Calu3 (cell line): ENCODE measurements at places on chromosomes 12 and 14.

- no peak for DNase-seq
These were observed 611.3 kb upstream of the TMEM132C start for GRCh38 chr12:127655691-127656090.

- DNase-seq: no peak
These were observed 1163.3 kb downstream of the VRK1 start for GRCh38 chr14:97960436-97960835.

DNA sequence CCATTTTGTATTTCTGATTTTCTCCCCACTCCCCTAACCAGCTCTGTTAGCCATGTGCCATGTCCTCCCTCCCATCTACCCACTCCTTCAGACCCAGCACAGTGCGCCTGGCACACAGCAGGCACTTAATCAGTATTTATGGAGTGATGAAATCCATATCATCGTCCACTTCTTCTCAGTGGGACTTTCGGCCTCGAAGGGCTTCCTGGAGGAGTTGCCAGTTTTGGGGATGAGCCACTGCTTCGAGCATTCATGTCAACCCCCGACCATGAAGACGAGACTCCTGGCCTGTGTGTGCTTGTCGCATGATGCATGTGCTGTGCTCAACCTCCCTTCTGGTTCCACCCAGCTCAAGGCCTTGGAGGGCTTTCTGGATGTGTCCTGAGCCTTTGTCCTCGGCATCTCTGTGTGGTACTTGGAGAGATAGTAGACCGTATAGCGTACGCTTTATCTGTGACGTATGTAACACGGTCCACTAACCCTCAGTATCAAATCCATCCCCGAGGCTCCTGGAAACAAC, 119.5 kb upstream of the RTL1 start:
- DNase-seq: no peak

GRCh38 chr12:92334552-92334951, 188.9 kb upstream of the BTG1 start:
- no peak for DNase-seq

- no peak for DNase-seq
These were observed 1.4 kb downstream of the DENND5B start for GRCh38 chr12:31589598-31589903.

DNA sequence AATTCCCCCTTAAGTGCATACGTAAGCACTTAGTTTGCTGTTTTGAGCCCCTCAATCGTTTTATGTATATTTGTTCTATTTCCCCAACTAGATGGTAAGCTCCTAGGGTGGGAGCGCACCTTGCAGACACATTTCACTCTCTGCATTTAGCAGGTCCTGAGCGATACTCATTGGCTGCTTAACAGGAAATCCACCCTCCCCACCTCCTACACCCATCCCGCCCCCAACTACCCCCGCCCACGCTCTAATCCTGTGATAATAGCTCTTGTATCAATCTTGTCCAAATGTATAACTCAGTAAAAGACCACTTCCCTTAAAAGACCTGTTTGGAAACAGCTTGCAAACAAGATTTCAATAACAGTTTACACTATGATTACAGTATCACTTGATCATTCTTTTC, 8.1 kb downstream of the LPAR5 start:
- DNase-seq: no peak

GRCh38 chr12:132253698-132254480, 75.5 kb downstream of the GALNT9 start:
- peak; percentile 32 for DNase-seq

GRCh38 chr12:49967777-49968250, 4.9 kb upstream of the AQP6 start:
- no peak for DNase-seq

DNA sequence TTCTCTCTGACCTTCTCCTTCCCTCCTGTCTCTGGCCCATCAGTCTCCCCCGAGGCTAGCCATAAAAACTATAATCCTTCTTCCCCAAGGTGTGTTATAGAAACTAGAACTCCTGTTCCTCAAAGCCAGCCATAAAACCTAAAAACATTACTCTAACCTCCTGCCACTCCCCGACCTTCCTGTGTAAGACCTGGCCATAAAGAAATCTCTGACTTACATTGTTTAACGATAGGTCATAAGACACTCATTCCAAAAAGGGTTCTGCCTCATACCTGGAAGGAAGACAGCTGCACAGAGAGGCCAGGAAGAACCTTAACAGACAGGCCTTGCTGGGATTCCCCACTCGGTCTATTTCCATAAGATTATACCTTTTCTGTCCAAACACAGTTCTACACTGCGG, 70.9 kb upstream of the EEA1 start:
- DNase-seq: no peak

DNA sequence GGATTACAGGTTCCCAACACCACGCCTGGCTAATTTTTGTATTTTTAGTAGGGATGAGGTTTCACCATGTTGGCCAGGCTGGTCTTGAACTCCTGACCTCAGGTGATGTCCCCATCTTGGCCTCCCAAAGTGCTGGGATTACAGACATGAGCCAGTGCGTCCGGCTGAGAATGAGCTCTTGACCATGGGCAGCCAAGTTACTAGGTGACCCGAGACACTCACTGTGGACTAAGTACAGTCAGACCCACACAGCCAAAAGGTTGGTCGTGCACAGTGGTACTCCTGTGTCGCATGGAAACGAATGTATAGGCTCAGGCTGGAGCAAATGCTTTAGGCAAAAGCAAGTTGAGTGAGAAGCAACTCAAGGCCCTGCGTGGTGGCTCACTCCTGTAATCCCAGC, 21.0 kb downstream of the DLK1 start:
- DNase-seq: no peak

GRCh38 chr12:71599210-71599609, 64.4 kb downstream of the ZFC3H1 start:
- DNase-seq: no peak

- DNase-seq: no peak
These were observed 154.4 kb upstream of the PDE3A start for GRCh38 chr12:20213723-20214625.

DNA sequence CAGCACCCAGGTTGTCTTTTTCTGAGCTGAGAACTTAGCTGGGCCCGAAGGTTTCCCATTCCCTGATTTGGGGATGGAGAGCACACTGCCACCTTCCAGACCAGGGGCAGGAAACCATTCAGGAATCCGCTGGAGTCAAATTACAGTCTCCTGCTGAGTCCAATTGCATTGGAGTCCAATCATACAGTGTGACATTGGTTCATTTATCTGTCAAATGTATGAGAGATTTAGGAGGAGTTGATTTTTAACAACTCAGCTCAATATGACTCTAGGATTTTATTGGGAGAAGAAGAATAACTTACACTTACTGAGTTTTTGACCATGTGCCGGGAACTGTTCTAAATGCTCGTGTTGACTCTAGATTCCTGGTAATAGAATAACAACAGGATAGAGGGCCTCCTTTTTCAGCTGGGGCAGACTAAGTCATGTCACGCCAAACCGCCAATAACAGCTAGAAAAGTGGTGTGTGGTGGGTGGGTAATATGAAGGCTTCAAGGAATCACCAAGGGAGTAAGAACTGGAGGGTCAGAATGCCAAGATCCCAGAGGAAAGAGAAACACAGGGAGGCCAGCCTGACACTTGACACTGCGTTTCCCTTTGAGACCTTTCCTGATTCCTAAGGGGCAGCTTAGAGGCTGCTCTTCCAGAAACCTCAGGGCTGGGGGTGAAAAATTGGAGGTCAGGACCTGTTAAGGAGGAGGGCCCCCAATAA, 11.5 kb downstream of the SYNDIG1L start:
- DNase-seq: no peak

DNA sequence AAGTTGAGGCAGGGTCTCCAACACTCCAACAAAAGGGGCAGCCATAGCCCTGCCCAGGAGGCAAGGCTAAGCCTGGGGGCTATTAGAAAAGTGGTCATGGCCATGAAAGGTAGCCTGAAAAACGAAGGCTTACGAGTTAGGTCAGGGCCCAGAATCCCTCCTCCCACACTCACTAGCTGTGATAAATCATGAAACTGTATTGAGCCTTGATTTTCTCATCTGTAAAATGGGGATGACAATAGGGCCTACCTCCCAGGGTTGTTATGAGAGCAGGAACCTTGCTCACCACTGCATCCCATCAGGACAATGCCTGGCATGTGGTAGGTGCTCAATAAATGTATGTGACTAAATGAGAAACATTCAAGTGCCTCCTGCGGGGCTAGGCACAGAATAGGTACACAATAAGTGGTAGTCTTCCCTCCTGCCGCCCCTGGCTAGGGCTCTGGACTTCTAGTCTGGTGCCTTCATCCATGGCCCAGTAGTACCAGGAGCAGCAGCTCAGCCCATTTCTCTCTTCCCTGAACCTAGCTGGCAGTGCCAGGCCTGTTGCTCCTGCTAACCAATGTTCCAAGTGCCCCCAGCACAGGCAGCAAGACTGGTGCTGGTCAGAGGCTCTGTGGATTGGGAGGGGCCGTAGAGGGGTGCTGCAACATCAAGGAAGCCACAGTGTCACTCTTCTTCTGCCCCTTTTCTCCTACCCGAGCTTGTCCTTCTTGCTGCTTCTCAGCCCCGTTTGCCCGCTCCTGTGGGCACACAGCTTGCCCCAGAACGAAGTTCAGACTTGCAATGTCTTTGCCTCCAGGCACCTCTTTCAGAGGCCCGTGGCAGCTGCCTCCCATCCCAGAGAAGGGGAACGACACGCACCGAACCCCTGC, 7.8 kb downstream of the PGF start:
- DNase-seq: no peak

- peak; percentile 57 for DNase-seq
These were observed 126.4 kb downstream of the ATP23 start for GRCh38 chr12:58067610-58068387.

DNA sequence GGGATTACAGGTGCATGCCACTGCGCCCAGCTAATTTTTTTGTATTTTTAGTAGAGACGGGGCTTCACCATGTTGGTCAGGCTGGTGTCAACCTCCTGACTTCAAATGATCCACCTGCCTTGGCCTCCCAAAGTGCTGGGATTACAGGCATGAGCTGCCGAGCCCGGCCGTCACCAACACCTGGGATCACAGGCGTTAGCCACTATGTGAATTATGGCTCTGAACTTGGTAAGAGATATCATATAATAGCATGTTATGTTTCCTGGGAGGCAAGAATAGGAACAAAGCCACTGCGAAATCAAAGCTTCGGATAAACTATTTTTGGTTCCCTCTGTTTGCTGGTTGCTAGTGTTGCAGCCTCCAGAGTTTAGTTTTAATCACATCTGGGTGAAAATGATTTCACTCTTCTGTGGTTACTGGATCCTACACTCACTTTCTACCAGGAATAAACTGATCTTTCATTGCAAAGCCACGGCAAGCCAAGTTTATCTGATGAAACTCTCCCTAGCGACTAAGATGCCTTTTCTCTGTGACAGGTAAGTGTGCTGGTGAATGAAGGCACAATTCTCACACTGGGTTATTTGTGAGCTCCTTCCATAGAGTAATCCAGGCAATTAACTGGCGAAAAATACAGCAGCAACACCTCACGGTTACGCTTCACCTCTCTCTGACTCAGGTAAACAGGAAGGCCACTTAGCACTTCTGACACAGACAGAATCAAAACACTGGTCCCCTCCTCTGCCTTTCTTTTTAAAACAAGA, 16.7 kb downstream of the SNRNP35 start:
- DNase-seq: no peak

DNA sequence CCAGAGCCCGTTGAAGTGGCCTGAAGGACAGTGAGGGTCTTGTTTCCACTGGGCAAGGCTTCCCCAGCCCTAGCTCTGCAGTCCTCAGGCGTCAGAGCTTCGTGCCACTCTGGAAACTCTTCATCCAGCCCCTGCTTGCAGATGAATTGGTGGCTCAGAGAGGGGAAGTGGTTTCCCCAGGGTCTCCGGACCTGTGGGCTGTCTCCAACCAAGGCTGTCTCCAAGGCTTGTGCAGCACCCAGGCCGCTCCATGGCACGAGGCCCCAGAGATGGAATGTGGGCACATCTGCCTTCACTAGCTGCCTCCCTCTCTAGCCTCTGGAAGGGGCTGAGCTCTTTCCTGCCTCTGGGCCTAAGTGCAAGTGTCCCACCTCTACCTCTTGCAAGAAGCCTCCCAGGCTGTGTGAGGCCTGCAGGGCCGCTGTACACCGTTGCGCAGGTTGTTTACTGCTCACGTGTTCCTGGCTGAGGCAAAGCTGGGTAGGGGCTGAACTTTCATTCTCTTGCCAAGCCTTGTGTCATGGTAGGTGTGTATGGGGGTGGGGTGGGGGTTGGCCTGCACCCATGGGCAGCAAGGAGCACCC, 11.1 kb downstream of the RIN3 start:
- no peak for DNase-seq

DNA sequence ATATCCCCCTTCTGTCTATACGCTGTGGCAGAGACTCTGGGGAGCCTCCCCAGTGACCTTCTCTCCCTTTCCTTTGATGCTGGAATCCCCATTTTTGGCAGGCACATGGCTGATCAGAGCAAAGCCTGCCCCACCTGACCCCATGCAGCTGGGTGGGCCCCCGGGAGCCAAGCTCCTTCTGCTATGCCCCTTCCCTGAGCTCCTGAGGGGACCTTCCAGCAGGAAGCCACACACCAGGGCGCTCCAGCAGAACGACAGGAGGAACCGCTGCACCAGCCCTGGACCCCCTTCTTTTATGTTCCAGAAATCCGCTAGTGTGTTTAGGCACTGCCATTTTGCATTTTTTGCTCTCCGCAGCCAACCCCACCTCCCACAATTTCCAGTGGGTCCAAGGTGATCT, 44.6 kb downstream of the TRAFD1 start:
- no peak for DNase-seq

- no peak for DNase-seq
These were observed 1.4 kb upstream of the RNF10 start for GRCh38 chr12:120532701-120533238.

GRCh38 chr14:61218767-61219166, 62.4 kb downstream of the TMEM30B start:
- DNase-seq: no peak

- DNase-seq: no peak
These were observed 16.0 kb upstream of the SLC38A2 start for GRCh38 chr12:46388427-46389021.

- DNase-seq: no peak
These were observed 4.3 kb downstream of the DLST start for GRCh38 chr14:74886001-74886400.

GRCh38 chr14:89690139-89690538, 264.4 kb downstream of the EFCAB11 start:
- no peak for DNase-seq
